NCI-H1694 treated with DMSO at 0.1 percent for 48 hours (cell line): ENCODE measurements at places on chromosomes 3 and 15.

- DNase-seq = peak; percentile 83
Observed at GRCh38 chr3:157618075-157618760, 115.0 kb upstream of the VEPH1 start.

- DNase-seq = no peak
Observed at GRCh38 chr3:42975456-42975855, 3.7 kb upstream of the GASK1A start.

DNA sequence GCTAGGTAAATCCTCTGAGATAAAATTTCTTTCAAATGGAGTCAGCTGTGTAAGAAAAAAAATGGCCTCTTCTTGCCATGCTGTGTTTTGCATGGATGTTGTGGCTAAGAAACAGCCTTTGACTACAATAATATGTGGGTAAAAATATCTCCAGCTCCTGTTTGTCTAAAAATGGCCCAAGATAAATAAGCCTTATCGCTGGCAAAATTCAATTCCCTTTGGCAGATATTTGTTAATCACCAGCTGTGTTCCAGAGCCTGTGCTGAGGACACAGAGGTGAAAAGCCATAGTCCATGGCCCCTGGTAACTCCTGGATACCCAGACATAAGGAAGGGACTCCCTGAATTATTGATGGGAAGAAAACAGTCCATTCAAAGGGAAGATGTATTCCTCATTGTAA lies 15.3 kb upstream of the RAMAC start:
- no peak for DNase-seq

DNA sequence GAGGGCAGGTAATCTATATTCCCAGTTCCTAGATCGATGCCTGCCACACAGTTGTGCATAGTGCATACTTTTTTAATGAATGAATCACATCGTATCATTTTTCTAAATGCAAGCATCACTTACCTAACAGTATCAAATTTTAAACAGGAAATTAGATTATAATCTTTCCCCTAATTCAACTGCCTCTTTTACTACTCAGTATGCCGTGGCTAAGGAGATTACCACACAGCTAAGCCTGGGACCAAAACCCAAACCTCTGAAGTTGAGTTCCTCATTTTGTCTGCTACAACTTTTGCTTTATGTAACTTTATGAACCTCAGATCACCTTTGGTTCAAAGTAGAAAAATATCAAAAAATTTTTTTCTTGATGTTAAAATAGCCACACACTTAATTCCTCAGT lies 53.2 kb upstream of the FNDC3B start:
- no peak for DNase-seq

GRCh38 chr3:157786211-157786610 lies 283.0 kb upstream of the VEPH1 start:
- no peak for DNase-seq
